ENCODE measurements at places on chromosomes 4 and X. TPM values are rescaled to one million over a fixed set of nuclear protein-coding genes. Genes with fewer than 3 reads are reported as not detected.

DNA sequence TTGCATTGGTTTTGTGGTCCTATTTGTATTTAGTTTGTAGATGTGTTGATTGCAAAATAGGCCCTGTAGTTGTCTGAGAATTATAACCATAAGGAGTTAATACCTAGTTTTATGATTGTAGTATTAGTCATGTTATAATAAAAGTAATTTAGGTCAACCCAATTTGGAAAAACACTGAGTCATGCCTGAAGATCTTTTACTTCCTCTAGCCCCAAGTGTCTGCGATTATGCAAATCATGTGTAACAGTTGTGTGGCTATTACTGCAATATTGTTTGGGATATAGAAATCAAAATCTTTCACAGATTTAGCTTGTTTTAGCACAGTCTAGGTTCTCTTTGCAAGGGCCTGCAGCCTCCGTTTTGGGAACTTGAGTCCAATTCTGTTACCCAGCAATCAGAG lies 12.6 kb downstream of the SRD5A3 start:
- DNase-seq, result no peak

- no peak for DNase-seq
These were observed 3.3 kb upstream of the PTTG2 start for GRCh38 chr4:37956941-37957340.

GRCh38 chrX:70485466-70485865 lies 40.8 kb downstream of the DLG3 start:
- DNase-seq, result no peak

TMEM184C gene
- 35.2 TPM for total RNA-seq

DNA sequence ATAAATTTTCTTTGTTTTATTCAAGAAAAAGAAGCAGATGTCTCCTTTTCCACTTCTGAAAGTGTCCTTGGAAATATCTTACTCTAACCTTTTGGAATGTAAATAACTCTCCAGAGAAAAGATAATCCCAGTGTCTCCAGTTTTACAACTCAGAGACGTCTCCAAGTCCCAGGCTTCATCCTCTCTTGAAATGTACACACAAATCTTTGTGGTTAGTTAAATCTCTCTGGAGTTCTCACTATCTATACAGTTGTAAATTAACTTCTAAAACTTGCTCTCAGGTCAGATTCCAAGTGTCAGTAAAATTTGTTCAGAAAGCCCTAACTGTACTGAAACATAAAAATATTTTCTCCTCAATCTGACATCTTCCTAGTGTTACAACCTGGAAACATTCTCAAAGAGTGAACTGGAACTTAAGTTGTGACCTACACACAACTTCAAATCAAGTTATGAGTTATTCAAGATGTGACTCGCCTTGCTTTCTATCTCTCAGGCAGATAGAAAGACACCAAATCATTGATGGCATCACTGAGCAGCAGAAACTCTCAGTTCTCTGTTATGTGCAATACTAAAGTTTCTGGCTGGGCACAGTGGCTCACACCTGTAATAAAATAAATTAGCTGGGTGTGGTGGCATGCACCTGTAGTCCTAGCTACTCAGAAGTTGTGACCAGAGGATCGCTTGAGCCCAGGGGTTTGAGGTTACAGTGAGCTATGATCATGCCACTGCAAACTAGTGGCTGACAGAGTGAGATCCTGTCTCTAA lies 284.2 kb downstream of the RCHY1 start:
- DNase-seq, result no peak

DNA sequence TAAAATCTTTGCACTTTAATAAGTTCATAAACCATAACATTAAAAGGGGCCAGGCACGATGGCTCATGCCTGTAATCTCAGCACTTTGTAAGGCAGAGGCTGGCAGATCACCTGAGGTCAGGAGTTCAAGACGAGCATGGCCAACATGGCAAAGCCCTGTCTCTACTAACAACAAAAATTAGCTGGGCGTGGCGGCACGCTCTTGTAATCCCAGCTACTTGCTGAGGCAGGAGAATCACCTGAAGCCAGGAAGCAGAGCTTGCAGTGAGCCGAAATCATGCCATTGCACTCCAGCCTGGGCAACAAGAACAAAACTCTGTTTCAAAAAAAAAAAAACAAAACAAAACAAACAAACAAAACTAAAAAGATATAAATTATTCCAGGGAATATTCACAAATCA lies 595.2 kb upstream of the LCORL start:
- DNase-seq, result no peak

DNA sequence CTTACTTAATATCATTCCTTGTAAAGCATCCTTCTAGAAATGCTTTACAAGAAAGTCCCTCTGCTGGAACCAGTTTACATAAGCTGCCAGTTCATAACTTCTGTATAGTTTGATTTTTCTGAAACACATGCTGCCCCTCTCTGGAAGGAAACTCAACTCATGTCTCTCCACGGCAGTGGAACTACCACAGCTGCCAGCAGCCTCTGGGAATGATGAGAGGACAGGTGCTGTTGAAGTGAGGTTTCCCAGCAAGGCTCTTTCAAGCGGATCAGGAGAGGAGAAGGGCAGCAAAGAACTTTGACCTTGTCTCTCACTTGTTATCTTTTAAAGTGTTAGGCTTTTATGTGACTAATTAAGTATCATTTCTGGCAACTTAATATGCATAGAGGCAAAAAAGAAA lies 7.3 kb downstream of the GRPR start:
- DNase-seq, result no peak

DNA sequence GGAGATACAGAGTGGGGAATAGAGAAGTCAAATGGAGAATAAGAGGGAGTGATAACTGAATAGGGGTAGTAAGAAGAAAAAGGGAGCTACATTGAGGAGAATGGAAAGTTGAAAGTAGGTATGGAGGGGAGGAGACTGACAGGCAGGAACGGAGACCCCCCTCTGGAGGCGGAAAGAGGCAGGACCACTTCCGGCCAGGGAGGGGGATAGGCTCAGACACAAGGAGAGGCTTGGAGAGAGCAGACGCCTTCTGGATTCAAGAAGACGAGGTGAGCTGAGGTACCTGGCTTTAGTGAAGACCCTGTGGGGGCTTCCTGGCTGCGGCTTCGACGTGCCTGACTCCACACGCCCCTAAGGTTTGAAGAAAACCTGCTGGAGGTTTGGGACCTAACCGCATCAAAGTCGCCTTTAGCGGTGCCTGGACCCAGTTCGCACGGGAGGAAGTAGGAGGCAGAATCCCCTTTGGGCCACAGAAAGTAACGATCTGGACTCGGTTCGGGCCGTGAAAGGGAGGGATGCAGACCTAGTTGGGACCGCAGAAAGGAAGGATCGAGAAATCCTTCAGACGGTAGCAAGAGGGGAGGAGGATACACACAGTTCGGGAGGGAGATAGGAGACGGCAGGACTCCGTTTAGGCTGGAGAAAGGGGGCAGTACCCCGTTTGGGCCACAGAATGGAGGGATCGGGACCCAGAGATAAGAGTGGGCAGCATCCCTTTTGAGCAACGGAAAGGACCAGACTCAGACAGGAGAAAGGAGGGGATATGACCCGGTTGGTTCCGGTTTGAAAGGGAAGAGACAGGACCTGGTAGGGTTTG lies at the start of gene TRO:
TSS of gene TRO (plus strand) at position 215 of the 817 bp plus-strand sequence. CDS start 1,423 bp downstream, outside the sequence.
- peak; percentile 41 for DNase-seq

HAND2 gene
- 6.3 TPM for total RNA-seq

- no peak for DNase-seq
These were observed 56.6 kb upstream of the TNIP3 start for GRCh38 chr4:121220698-121221097.

DNA sequence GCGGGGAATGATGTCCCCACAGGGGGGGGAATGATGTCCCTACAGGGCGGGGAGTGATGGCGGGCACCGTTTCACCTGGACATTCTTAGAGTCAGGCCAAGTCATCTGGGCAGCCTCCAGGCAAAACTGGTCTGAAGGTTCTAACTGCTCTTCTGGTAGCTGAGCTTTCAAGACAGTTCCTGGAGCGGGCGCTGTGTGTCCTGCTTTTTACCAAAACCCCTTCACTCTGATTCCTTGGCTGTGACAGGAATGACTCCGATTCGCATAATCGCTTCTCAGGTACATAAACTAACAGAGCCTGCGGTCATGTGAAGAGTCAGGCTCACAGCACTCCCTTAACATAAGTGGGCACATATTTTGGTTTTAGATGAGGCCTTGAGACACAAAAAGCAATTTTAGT lies 836.0 kb downstream of the TRIML1 start:
- no peak for DNase-seq

DNA sequence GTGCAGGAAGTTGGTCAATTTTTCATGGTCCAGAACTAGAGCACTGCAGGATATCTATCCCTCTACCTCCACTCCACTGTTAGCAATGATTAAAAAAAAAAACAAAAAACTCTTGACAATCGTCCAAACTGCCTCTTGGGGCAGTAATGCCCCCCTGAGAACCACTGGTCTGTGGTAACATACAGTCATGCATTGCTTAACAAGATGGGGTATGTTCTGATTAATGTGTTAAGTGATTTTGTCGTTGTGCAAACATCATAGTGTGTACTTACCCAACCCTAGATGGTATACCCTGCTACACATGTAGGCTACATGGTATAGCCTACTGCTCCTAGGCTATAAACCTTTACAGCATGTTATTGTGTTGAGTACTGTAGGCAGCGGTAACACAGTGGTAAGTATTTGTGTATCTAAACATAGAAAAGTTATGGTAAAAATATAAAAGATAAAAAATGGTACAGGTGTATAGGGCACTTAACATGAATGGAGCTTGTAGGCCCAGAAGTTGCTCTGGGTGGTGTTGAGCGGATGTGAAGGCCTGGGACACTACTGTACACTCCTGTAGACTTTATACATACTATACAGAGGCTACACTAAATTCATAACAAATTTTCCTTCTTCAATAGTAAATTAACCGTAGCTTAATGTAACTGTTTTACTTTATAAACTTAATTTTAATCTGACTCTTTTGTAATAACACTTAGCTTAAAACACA lies 34.1 kb downstream of the ART3 start:
- DNase-seq, result no peak

SHROOM3 gene
- total RNA-seq, result 0.51 TPM
